Kasumi-1 (cell line): ENCODE measurements at places on chromosomes 16 and 17.

GRCh38 chr17:50022463-50023130, 27.6 kb upstream of the DLX3 start:
- no peak for DNase-seq

DNA sequence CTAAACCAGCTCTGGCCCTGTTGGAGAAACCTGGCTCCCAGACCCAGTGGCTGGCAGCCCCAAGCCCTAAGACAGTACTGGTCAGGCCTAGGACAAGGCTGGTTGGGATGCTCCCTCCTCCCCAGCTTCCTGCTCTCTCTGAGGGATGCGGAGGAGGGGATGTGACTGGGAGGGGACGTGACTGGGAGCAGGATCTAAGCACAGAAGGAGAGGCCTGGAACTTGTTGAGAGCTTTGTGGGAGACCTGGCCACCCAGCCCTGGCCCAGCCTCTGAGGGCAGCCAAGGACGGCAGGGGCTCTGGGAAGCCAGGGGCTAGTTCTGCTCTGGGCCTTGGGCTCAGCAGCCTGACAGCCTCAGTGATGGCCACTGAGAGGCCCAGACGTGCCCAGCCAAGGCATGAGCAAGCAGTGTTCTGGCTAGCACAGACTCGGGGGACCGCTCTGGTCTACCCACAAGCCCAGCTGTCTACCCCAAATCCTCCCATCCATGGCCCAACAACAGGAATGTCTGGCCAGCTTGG, 22.8 kb downstream of the ATP6V0D1 start:
- no peak for DNase-seq

DNA sequence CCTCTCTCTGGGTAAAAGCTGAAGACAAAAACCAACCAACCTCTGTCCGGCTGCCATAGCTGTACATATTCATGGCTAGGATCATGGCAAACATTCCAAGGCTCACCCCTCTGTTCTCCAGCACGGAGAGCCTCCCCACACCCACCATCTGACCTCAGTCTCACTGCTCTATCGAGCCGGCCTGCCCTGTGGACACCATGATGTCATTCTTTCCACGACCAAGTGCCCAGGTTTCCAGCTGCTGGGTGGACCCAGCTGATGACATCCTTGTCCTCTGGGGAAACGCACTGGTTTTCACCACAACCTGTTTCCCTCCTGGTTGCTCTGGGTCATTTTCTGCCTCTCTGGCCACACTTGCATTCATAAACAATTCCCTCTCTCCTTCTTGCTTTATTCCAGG, 67.7 kb downstream of the NDEL1 start:
- no peak for DNase-seq

DNA sequence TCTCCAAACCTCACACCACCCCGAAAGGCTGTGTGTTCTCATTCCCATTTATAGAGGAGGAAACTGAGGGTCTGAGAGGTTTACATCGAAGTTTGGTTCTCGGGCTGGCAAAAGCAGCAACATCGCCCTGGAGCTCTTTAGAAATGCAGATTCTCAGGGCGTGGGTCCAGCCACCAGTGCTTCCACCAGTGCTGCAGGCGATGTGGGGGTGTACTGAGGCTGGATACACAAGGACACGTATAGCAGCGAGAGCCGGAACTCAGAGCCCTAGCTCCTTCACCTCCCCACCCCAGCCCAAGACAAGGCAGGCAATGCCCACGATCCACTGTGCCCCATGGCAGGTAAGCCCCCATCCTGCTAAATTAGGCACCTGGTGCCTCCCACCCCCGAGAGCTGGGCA, 5.9 kb downstream of the GPRC5B start:
- no peak for DNase-seq

GRCh38 chr17:44282264-44282663, 14.3 kb upstream of the SLC4A1 start:
- DNase-seq = no peak

DNA sequence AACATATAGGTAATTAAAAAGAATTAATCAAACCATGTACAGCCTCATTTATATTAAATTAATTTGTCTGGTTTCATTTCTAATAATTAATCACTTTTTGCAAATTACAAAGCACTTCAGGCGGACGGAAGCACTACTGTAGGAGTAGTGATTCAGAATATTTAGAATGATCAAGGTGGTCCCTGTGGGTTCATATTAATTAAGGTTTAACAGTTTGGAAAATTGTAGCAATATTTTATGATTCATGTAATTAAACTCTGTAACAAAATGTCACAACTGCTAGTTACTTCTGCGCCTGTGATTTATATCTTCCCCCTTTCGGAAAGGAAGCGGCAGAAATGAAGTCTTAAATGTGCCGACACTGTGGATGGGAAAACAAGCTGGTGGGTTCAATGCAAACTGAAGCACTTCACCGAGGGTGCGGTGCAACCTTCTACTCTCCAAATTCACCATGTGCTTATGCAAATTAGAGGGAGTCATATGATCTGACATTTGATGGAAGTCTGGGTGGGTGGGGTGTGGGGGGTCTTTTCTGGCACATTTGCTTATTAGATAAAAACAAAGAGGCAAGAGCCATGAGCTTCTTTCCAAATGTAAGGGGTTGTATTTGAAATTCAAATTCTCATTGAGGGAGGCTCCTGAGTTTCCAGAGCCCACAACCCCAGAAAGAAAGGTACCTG, 679.4 kb downstream of the TOX3 start:
- no peak for DNase-seq
